ENCODE measurements at places on chromosomes 6 and 20.

GRCh38 chr6:40543146-40543545, 44.0 kb downstream of the LRFN2 start:
- DNase-seq: no peak

DNA sequence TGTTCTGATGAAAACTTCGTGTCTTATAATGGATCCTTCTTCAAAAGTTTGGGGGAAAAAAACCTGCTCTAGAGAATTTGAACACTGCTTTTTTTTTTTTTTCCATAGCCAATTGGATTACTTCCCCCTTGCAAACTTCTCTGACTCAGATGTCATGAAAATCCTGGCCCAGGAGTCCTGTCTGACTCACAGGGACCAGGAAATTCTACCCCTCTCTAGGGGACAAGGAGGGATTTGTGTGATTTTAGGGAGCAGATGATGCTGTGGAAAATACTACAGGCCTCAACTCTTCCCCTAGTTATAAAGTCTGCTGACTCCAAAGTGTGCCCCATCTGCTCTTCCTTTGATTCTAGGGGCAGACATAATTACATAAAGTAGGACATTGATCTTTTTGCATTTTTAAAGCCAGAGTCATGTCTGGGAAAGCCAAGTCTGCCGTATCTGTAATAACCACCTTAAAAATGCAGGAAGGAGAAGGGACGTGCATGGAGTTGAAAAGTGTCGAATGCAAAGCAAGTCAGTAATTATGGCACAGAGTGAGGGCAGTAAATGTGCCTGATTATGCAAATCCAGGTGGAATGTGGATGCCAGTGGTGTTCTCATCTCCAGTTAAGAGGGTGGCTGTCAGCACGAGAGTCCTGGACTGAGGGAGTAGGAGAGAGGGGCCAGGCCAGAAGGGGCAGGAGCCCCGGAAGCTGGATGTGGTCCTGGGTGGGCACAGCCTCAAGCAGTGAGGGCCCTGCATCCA, 144.3 kb upstream of the SULF2 start:
- DNase-seq: no peak

- DNase-seq: no peak
Observed at GRCh38 chr6:76843054-76843822, 620.1 kb downstream of the HTR1B start.

DNA sequence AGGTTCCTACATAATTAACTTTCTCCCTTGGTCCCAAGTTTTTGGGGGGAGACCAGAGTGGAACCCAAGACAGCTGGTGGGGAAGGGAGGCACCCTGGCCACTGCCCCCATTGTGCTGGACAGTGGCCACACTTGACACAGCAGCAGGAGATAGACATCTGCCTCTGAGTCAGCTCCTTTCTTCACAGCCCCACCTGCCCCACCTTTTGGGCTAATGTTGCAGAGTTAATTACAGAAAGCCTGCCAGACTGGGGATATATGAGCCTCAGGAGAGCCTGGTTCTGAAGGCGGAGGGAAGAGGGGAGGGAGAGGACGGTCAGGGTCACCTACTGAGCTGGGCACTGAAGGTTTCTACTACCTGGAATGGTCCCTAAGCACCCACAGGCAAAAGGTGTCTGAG, 50.6 kb downstream of the MAFB start:
- no peak for DNase-seq

- no peak for DNase-seq
Observed at GRCh38 chr6:107470364-107470763, 11.0 kb upstream of the PDSS2 start.

- DNase-seq: no peak
Observed at GRCh38 chr20:49608752-49609670, 41.1 kb upstream of the PTGIS start.

DNA sequence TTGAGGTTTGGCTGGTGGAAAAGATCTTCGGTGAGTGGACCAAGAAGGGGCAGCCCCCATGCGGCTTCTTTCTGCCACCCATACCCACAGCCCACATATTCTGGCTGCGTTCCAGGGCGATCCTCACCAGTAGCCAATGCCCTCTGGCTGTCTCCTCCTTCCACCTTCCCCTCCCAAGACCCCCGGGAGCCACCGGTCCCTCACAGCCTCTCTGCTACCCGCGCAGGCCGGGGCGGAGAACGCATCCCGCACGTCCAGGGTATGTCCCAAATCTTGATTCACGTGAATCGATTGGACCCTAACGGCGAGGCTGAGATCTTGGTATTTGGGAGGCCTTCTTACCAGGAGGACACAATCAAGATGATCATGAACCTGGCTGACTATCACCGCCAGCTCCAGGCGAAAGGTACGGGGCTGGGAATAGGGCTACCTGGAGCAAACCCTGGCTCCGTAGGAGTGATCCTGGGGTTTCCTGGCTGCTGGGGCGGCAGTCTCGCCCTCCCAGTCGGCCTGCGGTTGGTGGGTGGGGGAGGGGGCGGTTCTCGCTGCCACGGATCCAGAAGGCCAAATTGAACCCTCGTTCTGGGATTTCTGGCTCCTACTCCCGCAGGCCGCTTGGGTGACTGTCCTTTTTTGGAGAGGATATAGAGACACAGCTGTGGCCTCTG, 545 bp downstream of the KHDC3L start:
- DNase-seq: no peak

- DNase-seq: no peak
Observed at GRCh38 chr6:167985911-167986595, 11.4 kb upstream of the KIF25 start.

DNA sequence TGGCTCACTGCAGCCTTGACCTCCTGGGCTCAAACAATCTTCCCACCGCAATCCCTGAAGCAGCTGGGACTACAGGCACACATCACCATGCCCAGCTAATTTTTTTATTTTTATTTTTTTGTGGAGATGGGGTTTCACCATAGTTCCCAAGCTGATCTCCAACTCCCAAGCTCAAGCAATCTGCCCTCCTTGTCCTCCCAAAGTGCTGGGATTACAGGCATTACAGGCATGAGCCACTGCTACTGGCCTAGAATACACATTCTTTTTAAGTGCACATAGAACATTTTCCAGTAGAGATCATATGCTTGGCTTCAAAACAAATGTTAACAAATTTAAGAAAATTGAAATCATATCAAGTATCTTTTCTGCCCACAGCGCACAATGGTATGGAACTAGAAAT, 176.8 kb upstream of the MARCKS start:
- no peak for DNase-seq

DNA sequence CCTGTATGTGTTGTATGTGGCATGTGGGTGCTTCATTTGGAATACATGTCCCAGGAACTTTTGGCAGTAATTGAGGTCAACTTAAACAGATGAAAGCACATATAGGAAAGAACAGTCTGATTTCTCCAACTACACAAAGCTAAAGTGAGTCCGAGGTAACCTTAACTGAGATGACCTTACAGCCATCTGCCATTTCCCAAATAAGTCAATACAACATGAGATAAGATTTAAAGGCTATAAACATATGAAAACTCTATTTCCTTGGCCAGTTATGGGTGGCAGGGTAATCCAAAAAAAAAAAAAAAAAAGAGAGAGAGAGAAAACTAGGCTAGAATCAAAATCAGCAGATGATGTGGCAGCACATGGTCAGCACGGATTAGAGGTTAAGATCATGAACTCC, 1068.3 kb downstream of the KHDRBS2 start:
- no peak for DNase-seq

- DNase-seq: no peak
Observed at GRCh38 chr20:38286586-38287531, 17.1 kb upstream of the BPI start.

GRCh38 chr6:97703661-97704060, 420.6 kb upstream of the MMS22L start:
- DNase-seq: no peak

DNA sequence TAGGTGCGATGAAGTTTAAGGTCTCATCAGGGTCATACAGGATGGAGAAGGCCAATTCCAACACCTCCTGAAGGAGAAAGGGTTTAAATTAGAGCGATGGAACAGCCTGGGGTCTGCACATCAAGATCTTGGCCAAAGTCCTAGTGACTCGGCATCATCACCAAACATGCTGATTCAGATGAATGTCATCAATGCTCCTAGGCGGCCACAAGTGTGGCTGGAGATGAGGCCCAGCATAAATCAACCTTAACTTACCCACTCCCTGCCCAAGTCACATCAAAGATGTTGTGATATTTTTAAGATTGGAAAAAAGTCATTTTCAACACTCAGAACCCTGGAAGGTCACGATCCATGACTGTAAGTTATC, 37.5 kb downstream of the ELMO2 start:
- DNase-seq: no peak

DNA sequence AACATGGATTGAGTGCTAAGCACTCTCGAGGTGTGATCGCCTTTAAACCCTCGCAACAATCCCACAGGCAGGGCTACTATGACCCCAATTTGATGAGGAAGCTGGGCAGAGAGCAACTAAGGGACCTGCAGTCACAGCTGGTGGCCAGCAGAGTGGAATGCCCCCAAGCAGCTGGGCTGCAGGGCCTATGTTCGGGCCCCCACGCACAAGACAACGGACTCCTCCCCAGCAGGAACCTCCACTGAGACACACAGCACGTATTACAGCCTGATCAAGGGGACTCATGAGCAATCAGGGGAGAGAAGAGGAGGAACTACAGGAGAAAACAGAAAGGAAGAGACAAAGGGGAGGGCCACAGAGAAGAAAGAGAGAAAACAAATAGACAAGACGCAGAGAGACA, 21.7 kb downstream of the CST7 start:
- no peak for DNase-seq

DNA sequence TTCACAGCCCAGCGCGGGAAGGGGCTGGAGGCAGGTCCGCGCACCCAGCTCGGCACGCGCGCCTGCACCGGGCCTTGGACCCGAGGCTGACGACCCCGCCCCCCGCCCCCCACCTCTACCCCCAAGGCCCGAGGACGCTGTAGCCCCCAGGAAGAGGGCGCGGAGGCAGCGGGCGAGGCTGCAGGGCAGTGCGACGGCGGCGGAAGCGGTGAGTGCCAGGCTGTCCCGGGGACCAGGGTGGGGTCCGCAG, 1.2 kb downstream of the LIME1 start:
- DNase-seq: no peak

DNA sequence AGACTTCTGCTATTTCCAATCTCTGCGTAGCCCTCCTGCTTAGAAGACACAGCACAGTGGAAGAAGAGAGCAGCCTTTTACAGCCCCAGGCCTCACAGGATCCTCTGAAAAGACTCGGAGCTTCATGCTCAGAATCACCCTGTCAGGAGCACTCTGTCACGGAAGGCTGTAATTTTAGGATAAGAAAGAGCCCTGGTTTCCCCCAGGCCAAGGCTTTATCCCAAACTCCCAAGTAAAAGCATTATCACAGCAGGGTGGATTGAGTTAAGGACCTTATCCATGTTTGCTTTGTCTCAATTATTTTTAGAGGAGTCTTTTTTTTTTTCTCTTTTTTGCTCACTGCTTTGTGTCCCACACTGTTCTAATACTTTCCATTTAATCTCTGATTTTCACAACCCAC, 39.2 kb downstream of the ANKS1A start:
- DNase-seq: no peak

DNA sequence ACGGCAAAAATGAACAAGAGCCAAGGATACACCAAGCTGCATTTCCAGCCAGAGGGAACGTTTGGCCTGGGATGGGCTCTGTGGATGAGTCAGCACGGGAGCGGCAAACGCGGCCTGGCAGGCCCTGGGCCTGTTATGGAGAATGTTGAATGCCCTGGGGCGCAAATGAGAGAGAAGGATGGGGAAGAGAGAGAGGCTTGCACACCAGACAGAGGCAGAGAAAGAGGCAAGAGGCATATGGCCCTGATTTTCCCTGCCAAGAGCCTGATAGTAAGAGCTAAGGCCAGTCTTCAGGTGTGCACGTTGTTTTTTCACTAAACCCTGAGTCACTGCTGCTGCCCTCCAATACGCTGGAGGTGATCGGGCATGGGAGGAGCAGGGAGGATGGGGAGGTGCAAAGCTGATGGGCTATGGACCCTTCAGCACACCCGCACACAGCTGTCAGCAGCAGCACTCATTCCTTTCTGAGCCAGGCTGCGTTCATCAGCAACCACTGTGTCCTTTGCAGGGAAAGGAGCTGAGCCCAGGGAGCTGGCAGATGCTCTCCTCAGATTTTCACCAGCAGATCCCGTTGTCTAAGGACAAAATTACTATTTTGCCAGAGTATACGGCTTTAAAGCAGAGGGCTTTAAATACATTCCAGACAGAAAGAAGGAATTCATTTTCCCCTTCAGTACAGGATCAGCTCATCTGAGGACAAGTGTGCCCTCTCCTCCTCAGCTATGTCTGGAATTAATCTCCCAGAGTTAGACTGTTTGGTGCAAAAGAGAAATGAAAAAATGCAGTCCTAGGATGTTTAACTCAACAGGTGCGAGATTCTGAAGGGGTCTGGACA, 61.7 kb upstream of the SLC22A23 start:
- DNase-seq: no peak

GRCh38 chr6:16654701-16655100, 106.6 kb downstream of the ATXN1 start:
- no peak for DNase-seq

DNA sequence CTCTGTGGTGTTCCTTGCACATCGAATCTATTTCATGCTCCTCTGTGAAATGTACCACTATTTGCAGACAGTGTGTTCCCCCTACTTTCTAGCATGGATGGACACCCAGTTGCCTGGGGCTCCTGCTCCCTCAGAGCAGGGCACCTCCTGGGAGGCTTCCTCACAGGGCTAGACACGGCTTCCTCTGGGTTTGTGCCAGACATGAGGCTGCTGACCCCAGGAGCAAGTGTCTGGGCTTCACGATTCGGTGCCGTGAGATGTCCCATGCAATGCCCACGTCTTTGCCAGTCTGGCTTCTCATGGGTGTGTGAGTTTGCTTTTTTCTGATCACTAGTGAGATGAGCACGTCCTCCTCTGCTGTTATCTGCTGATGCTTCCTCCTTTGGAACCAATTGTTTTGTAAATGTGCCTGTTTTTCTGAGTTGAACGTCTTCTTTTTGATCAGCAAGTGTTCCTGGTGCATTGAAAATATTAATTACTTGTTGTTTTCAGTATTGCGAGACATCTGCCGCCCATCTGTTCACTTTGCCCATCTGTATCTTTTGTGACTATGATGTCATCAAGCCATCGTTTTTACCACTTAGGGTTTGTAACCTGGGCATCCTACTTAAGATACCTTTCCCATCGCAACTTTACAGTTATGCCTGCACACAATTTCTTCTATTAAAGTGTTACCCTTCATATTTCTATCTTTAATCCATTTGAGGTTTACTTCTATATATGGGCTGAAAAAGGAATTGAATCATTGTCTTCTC, 92.0 kb downstream of the TTLL2 start:
- DNase-seq: no peak

- no peak for DNase-seq
Observed at GRCh38 chr6:45664707-45665106, 287.0 kb upstream of the SUPT3H start.

GRCh38 chr6:31907158-31907813, 5.4 kb upstream of the ZBTB12 start:
- DNase-seq: peak; percentile 27

DNA sequence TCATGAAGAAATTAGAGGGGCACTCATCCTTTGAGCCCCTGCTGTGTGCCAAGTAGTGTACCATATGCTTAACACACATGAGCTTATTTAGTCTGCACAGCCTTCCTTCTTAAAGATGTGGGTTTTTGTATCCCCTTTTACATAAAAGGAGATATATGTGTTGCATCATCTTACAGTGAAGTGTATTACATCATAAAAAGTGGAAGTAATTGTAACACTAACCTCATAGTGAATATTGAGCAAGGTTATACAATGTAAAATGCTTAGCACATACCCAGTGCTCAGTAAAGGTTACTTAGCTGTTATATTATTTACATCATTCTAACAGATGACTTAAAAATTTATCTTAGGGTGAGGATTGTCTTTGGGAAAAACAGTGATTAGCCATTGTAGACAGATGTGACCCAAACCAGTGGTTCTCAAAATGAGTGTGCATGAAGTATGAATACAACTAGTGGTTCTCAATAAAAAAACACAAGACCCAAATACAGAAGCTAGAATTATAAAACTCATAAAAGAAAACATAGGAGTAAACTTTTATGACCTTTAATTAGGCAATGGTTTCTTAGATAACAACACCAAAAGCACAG, 3.8 kb upstream of the PIGU start:
- DNase-seq: no peak
